ENCODE measurements at places on chromosomes 7 and 10.

DNA sequence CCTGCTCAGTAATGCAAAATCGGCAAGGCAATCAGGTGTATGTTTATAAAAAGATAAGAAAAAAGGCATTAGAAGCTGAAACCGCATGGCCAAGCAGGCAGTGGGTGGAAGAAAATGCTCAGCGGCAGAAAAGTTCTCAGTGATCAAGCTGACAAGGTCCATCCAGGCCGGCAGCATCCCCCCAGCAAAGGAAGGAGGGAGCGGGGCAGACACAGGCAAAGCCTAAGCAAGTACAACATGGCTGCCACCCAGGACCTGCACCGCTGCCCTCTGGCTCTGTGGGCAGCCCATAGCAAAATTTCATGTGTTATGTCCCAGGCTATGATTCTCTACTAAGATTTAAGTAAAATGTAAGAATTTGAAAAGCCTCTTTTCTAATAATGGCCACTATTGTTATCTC lies 45.4 kb downstream of the MRPS24 start:
- DNase-seq, result no peak

DNA sequence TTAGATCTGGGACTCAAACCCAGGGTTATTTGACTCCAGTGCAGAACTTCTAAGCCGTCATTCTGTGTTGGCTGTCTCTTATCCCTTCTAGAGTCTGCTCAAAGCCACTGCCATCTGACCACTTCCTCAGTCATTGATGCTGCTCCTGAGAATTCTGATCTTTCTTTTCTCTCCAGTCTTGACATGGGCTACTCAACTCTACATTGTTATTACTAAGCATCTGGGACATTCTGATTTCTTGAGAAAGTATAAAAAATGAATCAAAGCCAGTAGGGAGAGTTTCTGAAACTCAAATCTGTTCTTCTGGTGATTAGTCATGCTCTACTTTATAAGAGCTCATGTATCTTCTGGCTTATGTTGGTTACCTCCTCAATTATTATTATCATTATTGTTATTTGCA lies 48.7 kb downstream of the ANK3 start:
- no peak for DNase-seq

DNA sequence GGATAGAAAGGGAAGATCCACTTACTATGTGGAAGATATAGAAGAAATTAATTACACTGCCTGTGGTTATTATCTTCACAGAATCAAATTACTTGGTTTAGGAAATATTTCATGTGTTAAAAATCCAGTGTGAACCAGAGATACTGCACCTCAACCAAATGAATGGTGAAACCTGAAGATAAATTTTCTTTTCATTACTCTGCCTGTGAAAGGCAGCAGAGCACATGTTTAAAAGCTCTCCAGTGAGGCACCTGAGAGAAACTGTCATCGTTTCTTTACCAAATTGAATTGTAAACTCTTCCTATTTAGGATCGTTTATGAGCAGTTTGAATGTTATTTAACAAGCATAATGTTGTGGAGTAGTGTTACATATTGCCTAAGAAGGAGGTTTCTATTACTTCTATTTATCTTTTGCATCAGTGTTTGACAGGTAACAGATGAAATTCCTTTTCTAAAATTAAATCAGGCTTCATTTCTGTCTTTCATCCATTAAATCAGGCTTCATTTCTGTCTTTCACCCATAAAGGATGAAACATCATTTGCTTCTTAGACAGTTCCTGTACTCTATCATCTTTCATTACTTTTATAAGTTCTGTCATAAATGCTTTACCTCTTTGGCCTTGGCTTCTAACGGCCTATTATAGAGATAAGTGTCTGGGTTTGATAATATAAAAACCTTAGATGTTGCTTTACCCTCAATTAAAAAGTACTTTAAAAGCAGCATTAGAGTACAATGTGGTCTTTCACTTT lies 266.6 kb downstream of the NXPH1 start:
- DNase-seq, result no peak

DNA sequence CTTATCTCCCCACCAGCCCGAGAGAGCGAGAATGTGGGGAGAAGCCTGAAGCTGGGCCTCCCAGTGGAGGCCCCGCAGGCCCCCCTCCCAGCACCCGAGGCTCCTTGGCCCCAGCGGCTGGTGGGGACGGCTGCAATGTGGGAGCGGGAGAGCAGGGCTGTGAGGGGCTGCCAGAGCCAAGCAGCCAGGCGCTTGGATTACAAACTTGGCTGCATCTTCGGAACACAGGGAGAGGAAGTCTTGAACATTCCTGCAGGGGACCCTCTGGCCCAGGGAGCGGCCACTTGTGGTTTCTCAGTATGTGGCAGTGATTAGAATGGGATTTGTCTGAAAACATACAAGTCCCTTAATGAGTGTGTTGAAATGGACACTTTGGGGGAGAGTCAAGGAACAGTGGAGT lies 23.2 kb downstream of the ELN start:
- DNase-seq, result no peak

- DNase-seq, result no peak
These were observed 16.1 kb upstream of the PALD1 start for GRCh38 chr10:70462349-70462984.

GRCh38 chr7:112416127-112416526 lies 34.1 kb upstream of the IFRD1 start:
- no peak for DNase-seq

GRCh38 chr7:134804351-134804750 lies 24.9 kb downstream of the CALD1 start:
- DNase-seq, result no peak

- no peak for DNase-seq
These were observed 54.7 kb upstream of the TNS3 start for GRCh38 chr7:47636433-47637175.

GRCh38 chr10:88082391-88082790 lies 219.0 kb downstream of the PTEN start:
- DNase-seq, result no peak

DNA sequence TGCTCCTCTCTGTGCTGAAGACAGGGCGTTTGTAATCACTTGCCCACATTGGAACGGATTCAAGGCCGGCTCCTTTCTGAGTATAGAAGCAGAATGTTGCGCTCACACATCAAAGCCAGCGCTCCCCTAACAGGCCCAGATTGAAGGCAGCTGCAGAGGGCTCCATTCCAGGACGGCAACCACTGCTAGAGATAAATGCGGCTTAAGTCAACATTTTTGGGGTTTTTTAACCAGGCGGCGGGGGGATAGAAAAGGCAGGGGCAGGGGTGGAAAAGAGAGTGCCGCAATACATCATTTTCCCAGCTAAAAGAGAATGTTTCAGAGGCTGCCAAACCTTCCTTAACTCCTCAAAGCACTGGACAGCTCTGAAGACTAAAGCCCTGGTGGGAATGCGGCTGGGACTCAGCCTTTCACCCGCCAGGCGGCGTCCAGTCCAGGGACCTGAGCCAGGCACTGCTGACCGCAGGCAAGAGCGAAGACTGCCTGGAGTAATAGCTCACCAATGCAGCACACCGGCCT lies 189.6 kb downstream of the TNS3 start:
- DNase-seq, result no peak

DNA sequence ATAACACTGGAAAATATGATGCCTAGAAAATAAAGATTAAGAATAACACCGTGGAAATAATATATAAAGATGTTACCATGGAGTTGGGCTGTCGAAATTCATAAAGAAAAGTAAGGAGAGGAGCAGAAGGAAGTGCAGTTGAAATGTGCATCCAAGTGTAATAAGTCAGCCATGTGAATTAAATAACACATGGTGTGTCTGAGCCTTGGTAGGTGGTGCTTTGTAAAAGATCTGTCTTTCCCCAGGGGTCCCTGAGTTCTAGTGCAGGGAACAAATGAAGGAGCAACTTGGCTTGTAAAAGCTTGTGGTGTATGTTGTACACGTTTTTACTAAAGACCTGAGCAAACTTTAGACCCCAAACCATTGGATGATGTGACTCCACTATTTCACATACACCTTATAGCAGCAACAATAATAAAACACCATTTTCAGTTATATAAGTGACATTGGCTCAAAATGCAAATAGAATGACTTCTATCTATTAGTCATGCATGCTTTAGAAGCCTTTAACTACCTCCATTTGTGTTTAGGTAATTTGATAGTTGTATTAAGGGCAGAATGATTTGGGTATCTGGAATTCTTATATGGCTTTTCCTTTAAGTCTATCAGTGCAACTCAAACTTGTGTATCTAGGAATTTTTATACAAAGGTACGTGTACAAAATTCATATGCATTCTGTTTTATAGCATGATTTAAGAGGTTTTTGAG lies 11.3 kb downstream of the STARD3NL start:
- no peak for DNase-seq

DNA sequence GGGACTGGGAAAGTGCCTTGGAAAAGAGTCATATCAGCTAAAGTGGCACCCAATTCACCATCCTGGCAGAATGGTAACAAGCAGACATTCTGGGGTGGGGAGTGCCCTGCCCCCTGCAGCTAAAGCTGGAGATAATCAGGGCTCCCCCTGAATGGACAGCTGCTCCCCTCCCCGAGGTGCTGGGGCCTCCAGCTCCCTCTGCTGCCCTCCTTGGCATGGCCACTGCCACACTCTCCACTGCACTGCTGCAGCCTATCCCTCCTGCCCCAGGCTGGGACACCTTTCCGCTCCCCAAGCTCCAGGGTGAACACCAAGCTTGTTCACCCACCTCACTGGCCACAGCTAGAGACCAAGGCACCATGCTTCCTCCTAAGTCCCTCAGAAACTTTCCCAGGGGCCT lies 9.8 kb upstream of the PARD3 start:
- peak; percentile 52 for DNase-seq

GRCh38 chr10:3754727-3755439 lies 30.1 kb downstream of the KLF6 start:
- no peak for DNase-seq

DNA sequence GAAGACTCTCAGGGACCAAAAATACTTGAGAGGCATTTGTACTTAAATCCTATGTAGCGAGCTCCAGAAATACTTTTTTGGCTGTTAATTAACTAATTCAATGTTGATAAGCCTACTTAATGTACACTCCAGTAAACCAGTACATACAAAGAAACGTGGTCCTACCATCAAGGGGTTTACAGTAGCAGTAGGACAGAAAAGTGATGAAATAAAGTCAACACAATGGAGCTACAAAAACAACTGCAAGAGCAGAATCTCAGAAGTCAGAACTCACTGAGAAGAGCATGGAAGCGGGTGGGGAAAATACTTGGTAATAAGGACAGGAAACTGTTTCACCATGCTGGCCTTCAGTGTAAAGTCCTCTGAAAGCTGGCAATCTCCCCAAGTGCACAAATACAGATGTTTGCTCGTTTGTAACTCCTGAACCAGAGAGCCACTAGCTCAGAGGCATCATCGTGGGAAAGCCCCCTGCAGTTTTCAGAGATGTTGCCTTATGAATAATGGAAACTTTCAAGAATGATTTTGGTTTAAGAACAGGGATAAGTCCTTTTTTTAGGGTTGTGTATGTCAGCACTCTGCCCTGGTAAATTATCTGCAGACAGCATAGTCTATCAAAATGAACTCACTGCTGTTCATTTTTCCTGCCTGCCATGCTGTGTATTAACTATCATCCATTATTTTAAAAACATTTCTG lies 233.2 kb downstream of the SORCS1 start:
- no peak for DNase-seq

DNA sequence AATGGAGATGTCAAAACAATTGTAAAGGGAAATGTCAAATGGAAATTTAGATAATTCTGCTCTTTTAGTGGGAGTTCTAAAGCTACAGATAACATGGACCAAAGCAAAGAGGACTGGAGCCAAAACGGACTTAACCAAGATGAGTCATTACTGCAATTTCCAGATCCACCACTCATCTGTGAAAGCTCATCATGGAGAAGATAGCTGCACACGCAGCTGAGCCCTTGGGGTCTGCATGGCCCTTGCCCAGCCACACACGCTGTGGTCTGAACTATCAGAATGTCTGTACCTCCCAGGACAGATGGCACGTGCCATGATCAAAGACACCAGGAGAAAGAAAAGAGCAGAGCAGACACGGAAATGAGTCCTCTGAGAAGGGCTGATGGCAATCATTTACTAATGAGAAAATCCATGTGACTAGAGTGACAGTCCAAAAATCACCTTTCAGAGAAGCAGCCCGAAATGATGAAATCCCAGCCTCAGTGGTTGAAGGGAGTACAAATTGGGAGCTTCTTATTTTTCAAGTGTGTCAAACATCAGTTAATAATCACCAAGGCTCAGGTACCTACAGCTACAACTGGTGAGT lies 177.9 kb upstream of the MGMT start:
- DNase-seq, result no peak

DNA sequence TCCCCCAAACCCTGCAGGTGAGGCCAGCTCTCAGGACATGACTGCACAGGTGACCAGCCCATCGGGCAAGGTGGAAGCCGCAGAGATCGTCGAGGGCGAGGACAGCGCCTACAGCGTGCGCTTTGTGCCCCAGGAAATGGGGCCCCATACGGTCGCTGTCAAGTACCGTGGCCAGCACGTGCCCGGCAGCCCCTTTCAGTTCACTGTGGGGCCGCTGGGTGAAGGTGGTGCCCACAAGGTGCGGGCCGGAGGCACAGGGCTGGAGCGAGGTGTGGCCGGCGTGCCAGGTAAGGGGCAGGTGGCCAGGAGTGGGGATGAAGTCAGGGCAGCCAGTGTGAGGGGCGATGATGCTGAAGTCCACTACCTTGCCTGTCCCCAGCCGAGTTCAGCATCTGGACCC lies 8.3 kb upstream of the ATP6V1F start:
- DNase-seq, result no peak

- DNase-seq, result no peak
These were observed 288.3 kb upstream of the NFE2L3 start for GRCh38 chr7:25863729-25864110.

DNA sequence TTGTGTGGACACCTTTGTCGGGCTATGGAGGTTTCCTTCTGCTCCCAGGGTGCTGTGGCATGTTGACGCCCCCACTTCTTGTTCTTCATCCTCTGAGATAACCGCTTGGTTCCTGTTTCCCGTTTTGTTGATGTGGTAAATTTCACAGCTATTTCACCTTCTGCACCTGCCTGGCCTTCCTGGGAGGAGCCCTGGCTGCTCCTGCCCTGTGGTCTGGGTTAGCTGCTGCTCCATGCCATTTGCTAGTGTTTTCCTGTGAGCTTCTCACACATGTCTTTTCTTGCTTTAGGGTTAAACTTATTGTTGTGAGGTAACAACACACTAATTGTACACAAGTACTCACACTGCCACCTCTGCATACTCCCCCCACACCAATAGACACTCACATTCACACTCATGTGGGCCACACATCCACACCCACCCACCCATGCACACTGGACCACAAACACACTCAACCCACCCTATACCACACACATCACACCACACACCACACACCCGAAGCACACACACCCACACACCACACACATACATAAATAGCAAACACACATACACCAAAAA lies 46.5 kb upstream of the MSMB start:
- no peak for DNase-seq

- no peak for DNase-seq
These were observed 53.0 kb upstream of the RPA3 start for GRCh38 chr7:7771452-7771851.

GRCh38 chr10:59362144-59362958 lies at the start of gene FAM13C:
TSS of gene FAM13C (minus strand) at chr10:59362549. CDS start at chr10:59362460, 89 bp downstream.
- DNase-seq, result peak; percentile 92

All from D341Med (cell line).